ENCODE measurements at places on chromosomes 1 and 21. TPM values are rescaled to one million over a fixed set of nuclear protein-coding genes. Genes with fewer than 3 reads are reported as not detected.

The WNT4 gene
- total RNA-seq: 0.33 TPM

The VSIG8 gene
- total RNA-seq: not detected

The CFAP57 gene
- not detected for total RNA-seq

The INAVA gene
- total RNA-seq: not detected

The RCSD1 gene
- 19.0 TPM for total RNA-seq

The LCE1A gene
- not detected for total RNA-seq

The LHX8 gene
- not detected for total RNA-seq

The CDA gene
- total RNA-seq: 4.8 TPM

The RAB3GAP2 gene
- 21.5 TPM for total RNA-seq

The IFNAR2 gene
- 14.6 TPM for total RNA-seq

The ALG14 gene
- 0.52 TPM for total RNA-seq

The MYBPH gene
- total RNA-seq: not detected

The NCAM2 gene
- 5.1 TPM for total RNA-seq

Data from esophagus muscularis mucosa (tissue), 4 donors.